ENCODE measurements at places on chromosomes 3 and 15.
A peak's percentile ranks its signal among the peaks of the same experiment; 100 is the strongest.

GRCh38 chr3:56314842-56315241, 153.4 kb downstream of the ERC2 start:
- DNase-seq = peak; percentile 96

DNA sequence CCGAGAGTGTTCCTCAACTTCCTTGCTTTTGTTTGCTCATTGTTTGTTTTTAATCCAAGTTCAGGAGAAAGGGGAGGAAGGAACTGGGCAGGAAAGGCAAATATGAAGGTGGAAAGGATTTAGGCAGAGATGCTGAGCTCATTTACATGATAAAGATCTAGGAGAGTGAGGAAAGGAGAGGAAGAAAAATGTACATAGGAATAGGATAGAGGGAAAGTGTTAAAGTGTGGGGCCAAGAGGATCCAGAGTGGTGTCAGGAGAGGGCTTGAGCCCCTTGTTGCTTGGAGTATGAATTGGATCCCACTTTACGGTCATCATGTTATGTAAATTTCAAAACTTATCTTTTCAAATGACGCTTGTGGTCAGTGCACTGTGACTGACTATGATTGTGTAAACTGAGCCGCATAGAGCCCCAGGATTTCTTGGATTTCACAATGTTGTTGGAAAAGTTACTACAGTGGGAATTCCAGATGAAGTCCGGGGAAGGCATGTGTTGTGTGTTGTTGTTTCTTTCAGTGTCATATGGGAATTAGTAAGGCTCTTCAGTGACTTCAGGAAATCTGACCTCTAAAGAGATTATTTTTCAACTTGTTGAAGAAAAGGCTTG, 15.0 kb upstream of the PLD1 start:
- peak; percentile 44 for DNase-seq

DNA sequence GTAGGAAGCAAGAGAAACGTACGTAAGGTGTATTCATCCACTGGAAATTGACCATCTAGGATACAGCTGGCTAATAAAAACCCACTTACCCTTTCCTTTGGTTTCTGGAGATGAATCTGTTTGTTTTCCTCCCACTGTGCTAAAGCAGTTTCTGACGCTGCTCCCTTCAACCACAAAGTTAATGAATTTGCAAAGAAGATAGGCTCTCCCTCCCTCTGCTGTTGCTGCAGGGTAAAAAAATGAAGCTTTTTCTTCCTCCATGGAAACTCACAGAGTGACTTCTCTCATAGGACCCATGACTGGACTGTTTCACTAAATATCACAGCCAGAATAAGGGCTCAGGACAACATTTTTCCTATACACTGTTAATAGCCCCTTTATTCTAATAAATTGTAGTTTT, 172.1 kb upstream of the LRRN1 start:
- DNase-seq = peak; percentile 43

- no peak for DNase-seq
Observed at GRCh38 chr3:66106788-66107187, 68.1 kb upstream of the MAGI1 start.

DNA sequence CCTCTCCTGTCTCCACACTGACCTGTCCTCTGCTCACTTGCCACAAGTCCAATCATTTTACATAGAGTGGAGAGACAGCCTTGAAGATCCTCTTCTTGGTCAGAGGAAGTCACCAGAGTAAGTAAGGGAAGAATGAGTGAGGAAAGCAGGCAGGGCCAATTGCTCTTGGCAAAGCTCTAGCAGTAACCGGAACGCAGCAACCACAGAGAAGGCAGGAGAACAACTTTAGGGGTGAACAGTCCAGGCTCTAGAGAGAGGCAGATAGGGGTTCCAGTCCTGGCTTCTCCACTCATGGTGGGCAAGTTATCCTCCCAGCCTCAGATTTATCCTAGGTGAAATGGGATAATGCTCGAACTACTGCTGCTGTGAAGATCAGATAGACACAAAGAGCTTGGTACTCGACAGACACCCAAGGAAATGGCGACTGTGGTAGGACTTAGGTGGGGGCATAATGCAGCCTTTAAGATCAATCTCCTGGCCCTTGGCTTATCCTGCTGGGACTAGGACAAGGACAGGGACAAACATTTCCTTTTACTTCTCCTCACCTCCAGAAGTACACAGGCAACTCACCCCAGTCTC, 1.2 kb upstream of the ADAMTSL3 start:
- no peak for DNase-seq

DNA sequence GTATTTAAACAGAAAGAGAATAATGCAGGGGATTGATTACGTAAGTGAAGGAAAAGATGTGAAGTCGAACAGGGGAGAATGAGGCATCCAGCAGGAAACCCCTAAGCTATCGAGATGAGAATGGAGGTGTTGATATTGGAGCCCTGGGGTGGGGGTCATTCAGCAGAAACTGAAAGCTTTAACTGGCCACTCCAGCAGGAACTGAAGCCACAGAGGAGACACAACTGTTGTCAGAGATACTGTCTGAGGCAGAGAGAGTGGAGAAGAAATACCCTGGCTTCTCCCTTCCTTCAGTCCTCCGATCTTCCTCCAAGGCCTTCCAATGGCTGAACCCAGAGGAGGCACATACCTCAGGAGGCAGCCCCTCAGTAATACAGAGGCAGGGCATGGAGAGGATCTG, 152.4 kb downstream of the THRB start:
- no peak for DNase-seq

- no peak for DNase-seq
Observed at GRCh38 chr3:32292085-32292796, 53.8 kb downstream of the CMTM8 start.

DNA sequence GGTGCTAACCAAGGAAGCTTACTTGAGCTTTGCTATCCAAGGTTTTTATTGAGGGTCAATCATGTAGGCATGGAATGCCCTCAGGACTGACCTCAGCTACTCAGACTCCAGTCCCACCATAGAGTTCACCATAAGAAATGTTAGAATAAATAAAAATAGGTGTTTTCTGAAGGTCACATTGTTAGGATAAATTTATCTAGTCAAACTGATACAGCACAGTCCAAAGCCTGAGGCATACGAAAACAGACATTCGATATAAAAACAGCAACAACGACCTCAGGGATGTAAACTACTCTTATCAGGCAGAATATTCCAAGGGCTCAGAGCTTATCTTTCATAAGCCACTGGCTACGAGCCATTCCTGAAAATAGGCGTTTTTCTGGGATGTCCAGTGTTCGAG, 690.6 kb downstream of the MCTP2 start:
- DNase-seq = no peak

GRCh38 chr3:163863146-163863545, 1215.2 kb downstream of the SI start:
- DNase-seq = no peak

- DNase-seq = no peak
Observed at GRCh38 chr3:99565331-99565730, 73.1 kb upstream of the COL8A1 start.

- DNase-seq = no peak
Observed at GRCh38 chr3:2114617-2115275, 16.1 kb downstream of the CNTN4 start.

- no peak for DNase-seq
Observed at GRCh38 chr15:74276560-74276959, 40.4 kb downstream of the CCDC33 start.

GRCh38 chr15:39228889-39229288, 352.0 kb upstream of the THBS1 start:
- DNase-seq = no peak

DNA sequence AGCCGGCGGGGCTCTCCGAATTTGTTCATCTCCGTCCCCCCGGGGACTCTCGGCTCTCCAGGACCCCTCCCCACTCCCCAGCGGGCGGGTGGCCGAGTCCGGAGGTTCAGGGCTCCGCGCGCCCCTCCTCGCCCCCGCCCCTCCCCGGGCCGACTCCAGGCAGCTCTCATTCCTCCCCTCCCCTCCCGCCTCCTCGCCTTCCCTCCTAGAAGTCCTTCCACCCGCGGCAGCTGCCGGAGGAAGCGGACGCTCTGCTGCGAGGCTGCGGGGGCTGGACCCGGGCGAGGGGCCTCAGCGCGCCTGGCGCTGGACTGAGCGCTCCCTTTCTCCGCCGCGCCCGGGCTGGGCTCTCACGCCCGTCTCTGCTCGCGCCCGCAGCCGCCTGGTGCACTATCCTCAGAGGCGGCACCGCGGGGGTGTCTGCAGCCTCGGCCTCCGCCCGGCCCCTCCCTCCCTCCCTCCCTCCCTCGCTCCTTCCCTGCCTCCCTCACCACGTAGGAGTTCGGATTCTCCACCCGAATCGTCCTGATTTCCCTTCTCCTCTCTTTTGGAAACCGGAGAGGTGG, at the start of gene ROBO2:
Gene ROBO2 (plus strand): TSS at position 494 of the 566 bp plus-strand sequence. CDS start 687 bp downstream, outside the sequence.
- DNase-seq = peak; percentile 78

DNA sequence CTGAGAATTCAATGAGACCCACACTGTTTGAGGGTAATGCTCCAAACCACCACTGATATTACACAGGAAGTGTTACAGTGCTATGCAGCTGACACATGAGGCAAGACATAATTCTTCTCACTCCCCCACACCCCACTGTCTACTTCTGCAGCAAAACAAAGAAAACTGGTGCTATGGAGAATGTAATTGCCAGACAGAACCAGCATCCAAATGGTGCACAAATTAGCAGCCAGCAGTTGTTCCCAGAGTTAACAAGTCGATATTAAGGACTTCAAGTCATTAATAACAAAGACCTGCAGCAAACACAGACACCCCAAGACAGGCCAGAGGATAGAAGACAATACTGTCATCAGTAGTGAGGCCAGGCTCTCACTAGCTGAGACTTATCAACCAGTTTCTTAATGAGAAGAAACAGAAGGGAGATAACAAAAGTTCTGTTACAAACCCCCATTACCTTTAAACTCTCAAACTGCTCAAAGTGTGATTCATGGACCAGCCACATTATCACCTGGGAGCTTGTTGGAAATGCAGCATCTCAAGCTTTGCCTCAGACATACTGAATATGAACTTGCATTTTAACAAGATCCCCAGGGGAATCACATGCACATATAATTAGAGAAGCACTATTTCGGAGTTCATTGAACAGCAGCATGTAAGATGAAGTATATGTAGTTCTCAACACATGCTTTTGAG, 58.7 kb upstream of the FNDC3B start:
- DNase-seq = no peak

DNA sequence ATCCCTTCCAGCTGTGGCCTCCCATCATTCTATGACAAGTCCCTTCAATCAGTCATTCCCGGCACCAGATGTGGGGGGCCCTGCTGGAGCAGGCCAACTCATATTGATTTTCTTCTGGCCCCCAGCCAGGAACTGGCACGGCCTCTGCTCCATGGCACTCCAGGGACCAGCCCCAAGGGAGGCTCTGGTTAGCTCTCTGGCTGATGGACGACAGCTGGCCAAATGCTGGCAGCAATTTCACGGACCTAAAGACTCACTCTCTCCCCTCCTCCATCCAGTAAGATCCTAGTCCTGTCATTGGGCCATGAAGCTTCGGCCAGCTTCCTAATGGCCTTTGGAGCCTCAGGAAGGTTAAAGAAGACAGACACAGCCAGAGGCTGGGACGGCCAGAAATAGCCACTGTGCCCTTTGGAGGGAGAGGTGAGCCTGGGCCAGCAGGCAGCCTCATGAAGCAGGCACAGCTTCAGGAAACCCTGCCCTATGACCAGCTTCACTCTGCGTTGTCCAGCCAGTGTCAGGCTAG, 131.0 kb downstream of the MEX3B start:
- no peak for DNase-seq

- DNase-seq = no peak
Observed at GRCh38 chr15:65175511-65175910, 9.6 kb downstream of the CLPX start.

GRCh38 chr15:93298901-93299300, 209.9 kb upstream of the RGMA start:
- DNase-seq = no peak

DNA sequence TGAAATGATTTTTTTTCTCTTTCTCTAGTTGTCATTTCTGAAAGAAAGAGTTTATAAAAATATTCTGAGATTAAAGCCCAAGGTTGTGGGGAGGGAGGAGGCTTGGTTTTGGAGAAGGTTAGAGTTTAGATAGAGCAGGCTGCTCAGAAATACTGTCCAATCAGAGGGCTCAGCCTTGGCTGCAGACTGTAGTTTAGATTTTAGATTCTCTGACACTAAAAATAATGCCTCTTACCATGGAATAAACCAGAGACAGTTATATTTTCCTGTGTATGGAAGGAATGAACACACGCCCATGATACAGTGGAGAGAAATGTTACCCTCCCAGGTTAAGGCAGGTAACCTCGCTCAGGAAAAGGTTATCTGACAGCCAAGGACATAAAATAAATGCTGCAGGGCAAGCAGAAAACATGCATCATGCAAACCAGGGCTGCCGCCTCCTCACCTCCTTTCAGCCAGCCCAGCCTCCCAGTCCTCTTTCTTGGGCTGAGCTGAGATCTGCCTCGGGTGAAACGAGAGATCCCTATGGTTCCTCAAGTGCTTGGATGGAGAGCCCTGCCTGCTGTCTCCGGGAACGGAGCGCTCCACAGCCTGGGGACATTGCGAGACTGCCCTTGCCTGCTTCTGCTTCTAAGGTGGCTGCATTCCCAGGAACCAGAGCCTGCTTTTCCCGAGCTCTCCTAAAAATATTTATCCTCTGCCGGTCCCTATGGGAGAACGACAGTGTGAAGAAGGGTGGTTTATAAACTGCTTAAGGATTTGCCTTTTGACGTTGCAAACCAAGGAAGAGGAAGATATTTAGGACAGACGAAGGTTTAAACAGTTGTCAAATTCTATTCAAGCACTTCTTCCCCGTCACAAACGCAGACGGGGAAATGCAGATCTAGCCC, 848 bp downstream of the NCEH1 start:
- DNase-seq = peak; percentile 64

GRCh38 chr3:27224197-27224596, 145.0 kb downstream of the NEK10 start:
- DNase-seq = no peak

DNA sequence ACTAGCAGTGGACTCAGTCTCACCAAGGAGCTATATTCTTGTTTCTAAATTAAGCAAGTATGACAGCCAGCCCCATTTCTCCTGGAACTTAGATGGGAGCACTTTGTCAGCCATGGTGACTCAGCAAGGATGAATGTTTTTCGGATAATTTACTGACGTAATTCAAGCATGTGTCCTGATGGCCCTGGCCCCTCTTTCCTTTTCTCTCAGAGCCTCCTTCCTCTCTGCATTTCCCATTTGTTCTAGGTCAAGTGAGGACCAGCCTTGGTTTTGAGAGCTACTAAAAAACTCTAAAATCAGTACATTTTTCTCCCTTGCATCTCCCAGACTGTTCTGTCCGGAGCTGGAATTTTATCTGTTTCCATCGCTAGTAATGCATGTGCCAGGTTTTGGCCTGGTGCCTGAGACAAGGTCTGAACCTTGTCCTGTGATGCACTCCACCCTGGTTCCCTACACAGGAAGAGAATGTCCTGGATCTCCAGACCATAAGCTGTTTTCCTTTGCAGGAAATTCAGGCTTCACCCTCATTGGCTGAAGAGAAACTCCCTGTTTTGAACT, 256.6 kb upstream of the ROPN1 start:
- DNase-seq = peak; percentile 80

- DNase-seq = no peak
Observed at GRCh38 chr15:69086427-69087204, 72.1 kb downstream of the NOX5 start.

GRCh38 chr15:93372208-93372864, 283.3 kb upstream of the RGMA start:
- no peak for DNase-seq

Measured in astrocyte of the hippocampus (primary cell).